ENCODE measurements at places on chromosomes 2 and 18.
A peak's percentile ranks its signal among the peaks of the same experiment; 100 is the strongest.

DNA sequence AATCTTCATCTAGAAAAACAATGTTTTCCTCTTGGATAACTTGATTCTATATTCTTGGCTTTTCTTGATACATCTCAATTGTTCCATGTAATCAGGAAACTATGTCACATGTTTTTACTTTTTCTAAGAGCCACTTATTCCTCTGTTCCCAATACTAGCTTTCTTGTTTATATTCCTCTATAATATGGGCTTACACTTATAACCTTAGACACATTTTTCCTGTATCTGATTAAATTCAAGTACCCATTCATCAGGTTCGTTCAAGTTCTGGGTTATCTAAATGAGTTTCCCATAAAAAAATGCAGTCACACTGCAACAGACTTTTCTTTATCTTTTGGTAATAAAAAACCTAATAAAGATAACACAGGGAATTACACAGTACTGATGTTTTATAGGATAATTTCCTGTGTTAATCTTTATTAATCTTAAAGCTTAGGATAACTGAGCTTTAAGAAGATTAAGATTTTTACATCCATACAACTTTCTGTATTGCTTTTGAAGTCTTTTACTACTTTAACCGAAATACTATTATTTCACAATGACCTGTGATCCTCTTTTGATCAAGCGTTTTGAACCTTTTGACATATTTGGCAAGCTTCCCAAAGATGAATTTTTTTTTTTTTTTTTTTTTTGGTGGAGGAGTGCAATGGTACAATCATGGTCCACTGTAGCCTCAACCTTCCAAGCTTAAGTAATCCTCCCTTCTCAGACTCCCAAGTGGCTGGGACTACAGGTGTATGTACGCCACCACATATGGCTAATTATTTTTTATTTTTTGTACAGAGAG, 44.3 kb upstream of the C2orf66 start:
- DNase-seq, result no peak

DNA sequence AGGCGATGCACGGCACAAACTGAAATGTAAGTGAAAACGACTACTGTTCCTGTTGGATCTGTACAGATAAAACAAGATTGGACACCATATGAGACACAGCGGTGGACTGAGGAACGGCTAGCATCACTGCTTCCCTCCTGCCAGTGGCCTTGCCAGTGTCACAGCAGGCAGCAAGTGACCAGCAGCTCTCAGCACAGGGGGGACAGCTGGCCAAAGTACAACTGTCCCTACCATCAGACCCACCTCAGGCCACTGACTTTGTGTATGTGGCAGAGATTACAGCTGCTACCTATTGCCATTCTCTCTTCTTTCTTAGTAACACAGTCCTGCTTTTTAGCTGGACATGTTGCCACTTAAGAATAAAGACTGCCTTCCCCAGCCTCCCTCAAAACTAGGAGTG, 80.0 kb upstream of the SLC66A3 start:
- no peak for DNase-seq

- no peak for DNase-seq
Measured at GRCh38 chr2:24521975-24522639, 31.1 kb downstream of the NCOA1 start.

DNA sequence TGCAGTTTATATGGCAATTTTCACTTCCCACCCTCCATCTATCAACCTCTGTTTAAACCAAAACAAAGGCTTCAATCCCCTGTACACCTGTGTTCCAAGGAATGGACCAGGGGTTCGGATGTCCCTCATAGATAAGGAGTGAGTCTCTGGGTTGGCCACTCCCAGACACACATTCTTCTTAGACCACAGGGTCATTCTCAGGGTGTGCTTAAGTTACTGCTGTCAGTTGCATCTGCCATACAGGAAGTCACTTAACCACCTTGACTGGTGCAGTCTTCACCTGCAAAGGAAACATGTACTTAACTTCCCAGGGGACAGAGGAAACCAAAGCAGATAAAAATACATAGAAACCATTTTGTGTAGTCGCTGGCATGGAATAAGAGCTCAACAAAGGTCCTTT, 151.0 kb upstream of the NDUFV2 start:
- no peak for DNase-seq

DNA sequence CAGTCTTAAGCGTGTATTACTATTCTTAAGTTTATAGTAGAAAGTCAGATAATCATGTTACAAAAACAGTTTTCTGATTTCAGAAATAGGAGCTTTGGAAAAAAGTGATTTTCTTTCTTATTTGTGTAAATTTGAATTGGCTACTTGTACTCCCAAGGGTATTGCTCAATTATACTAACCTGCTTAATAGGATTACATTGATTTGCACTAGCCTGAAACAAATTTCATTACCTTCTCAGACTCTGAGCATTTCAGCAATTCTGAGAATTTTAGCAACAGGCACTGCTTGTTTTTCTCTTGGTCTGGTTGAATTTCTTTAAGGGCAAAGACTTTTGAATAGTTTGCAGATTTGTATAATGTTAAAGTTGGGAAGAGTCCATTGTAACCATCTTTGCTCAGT, 87.2 kb upstream of the NXPH2 start:
- no peak for DNase-seq

- no peak for DNase-seq
Measured at GRCh38 chr2:15287447-15288184, 273.5 kb downstream of the NBAS start.

DNA sequence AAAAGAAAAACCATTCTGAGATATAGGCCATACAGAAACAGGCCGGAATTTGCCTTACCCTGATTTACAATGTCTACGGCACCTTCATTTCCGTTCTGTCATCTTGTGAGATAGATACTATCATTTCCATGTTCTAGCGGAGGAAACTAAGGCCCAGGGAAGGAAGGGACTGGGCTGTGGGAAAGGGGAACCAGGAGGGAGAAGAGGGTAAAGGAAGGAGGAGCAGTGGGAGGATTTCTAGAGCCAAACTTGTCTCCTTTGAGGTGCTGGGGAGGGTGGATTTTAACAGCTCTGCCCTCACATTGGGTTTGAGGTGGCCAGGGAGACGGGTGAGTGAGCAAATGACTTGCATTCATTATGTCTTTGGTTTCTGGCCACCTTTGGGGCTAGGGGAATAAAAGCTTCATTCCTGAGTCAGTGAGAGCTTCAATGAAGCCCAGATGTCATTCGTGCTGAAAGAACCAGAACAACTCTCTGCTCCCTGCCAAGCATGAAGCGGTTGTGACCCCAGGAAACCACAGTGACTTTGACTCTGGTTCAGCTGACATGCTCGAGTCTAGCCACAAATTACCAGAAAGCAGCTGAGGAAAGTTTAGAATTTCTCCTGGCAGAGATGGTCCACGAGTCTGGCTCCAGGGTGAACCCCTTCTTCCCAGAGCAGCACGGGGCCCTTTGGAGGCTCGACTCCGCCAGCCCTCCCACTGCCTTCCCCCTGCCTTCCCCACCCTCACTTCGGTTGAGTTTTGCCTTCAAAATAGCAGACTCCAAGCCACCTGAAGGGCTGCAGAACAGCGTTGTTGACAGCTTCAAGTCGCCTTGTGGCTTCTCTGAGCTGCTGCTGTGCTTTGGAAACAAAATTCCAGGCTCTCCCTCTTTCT, 3.8 kb downstream of the ACTG2 start:
- DNase-seq, result peak; percentile 19

- DNase-seq, result no peak
Measured at GRCh38 chr18:57794951-57795728, 8.0 kb downstream of the ATP8B1 start.

Data from CD4-positive, alpha-beta memory T cell (primary cell).